Right renal cortex interstitium (tissue), 3 donors: ENCODE measurements at places on chromosomes 2 and 18.

- DNase-seq, result no peak
These were observed 247.6 kb downstream of the RPRM start for GRCh38 chr2:153230977-153231376.

- no peak for DNase-seq
These were observed 27.2 kb downstream of the TMEM177 start for GRCh38 chr2:119706221-119706620.

DNA sequence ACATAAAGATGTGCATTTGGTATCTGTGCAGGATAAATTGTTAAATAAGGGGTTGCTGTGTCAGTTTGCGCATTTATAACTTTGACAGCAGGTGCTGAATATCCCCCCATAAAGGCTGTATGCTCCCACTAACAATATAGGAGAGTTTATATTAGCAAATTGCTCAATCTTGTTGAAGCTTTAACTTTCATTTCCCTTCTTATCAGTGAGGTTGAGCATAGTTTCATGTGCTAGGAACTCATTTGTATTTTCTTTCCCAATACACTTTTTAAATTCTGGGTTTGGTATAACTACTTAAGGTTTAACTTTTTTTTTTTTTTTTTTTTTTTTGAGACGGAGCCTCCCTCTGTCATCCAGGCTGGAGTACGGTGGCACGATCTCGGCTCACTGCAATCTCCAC lies 89.0 kb downstream of the FAM117B start:
- DNase-seq, result no peak

- no peak for DNase-seq
These were observed 100.3 kb downstream of the CTIF start for GRCh38 chr18:48638896-48639771.

DNA sequence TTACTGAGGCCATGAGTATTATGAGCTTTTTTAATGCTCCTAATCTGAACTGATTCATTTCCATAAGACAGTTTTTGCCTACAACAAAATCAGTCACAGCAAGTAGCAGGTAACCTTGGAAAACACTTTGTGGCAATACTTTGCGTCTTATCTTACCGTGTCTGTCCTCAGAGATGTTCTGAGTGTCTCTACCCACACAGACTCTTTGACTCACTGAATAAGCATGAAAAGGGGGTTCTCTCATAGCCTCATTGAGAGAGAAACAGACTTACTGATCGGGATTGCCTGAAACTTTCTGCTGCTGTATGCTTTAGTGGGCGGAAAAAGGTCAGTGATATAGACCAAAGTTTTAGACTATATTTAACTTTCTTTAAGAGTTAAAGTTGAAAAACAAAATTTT lies 92.6 kb downstream of the MYL12B start:
- DNase-seq, result no peak

- DNase-seq, result no peak
These were observed 62.5 kb upstream of the SMAD7 start for GRCh38 chr18:49013291-49013691.

DNA sequence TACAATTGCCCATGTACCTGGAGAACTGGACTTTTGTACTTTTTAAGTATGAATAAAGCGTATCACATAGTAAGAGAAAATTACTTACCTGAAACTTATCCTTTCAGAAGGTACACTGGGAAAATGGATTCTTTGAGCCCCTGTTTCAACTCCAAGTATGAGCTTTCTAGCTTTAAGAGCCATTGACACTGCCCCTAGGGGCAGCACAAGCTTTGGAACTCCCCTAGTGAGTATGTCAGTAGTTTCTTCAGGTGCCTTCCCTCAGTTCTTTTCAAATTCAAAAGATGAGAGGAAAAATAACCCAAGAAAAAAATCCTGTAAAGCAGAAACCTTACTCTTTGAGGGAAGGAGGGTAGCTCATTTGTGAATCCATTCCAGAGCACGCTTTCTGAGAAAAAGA lies 124.1 kb downstream of the MEMO1 start:
- no peak for DNase-seq

GRCh38 chr2:162509288-162509968 lies 165.5 kb downstream of the GCA start:
- no peak for DNase-seq

- DNase-seq, result no peak
These were observed 274.9 kb upstream of the TCF4 start for GRCh38 chr18:55862693-55863390.

DNA sequence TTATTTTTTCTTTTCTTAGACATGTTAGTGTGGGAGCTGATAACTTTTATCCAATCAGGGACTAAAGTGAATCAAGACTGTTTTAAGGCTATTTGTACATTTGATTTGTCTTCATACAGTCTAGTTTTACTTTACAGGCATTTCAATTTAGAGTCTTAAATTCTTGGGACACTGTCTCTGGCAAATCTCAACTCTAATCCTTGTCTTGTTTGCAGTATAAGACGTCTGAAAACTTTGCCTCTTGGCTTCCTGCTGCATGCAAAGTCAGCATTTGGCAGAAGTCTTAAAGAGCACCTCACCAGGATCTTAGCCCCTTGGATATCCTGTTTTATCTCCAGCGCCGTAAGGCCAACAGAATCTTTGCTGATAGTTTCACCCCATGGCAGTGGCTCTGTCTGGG lies 30.3 kb downstream of the SPOPL start:
- DNase-seq, result no peak

DNA sequence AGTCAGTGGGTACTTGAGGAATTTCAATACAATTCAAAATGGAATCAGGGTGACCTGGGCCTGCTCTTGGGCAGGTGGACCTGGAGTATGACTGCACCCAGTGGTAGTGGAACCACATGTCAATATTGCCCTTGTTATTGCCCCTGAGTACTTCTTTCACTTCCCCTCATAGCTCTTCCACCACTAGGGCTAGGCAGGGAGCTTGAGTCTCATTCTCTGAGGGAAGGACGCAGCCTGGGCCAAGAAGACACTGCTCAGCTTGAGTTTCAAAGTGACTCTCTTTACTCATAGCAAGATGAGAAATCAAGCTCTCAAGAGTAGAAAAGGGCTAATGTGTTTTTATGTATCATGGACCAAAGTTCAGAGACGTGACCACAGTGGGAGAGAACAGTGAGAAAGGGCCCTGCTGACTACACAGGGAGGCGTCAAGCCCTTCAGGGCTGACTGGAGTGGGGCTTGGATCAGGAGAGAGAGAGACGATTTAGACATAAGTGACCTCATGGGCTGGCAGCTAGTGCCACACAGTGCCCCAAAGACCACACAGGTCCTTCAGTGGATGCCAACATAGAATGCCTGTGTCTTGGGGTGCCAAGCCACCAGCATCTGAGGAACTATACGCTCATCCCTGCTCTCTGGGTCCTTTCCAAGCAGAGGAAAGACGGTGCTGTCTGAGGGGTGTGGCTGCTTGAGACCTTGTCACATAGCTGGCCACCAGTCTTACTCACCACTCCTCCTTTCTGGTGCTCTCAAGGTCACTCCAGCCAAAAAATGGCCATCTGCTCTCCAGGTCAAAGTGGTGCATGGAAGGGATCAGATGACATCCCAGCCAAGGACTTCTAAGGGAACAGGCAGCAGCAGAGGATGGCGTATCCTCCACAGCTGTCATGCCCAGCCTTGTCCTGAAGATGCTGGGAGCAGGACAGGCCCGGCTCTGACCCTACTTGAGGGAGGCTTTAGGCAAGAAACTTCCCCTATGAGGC lies 13.0 kb downstream of the PTMA start:
- DNase-seq, result no peak
